WERI-Rb-1 (cell line): ENCODE measurements at places on chromosomes 13 and 19.

GRCh38 chr13:67916650-67917049 lies 686.5 kb upstream of the PCDH9 start:
- no peak for DNase-seq

- no peak for DNase-seq
Observed at GRCh38 chr13:97757807-97758206, 195.7 kb upstream of the IPO5 start.

DNA sequence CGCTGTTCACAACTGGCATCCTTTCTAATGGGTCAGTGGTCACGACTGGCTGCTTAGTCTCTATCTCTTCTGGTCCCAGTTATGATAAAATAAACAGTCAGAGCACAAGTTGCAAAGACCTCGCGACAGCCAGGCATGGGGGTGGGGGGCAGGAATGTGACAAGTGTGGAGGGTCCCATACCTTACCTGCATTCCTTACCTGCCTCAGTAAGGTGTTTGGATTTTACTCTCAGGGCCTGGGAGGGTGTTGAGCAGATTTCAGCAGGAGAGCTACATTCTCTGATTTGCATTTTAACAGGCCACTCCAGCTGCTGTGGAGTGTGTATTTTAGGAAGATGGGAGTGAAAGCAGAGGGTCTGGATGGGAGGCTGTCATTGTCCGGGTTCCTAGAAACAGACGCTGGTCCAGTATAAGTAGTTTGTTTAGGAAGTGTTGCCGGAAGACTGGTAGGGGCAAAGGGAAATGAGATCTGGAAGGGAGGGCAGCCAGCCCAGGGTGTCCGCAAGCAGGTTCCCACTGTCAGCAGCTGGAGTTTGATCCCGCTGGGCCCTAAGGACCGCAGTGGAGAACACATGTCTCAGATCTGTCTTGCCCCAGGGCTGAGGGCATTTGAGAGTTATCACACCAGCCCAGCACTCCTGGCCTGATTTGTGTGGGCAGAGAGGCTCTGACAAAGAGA lies 920.0 kb downstream of the UQCRFS1 start:
- no peak for DNase-seq

- no peak for DNase-seq
Observed at GRCh38 chr19:40026597-40026970, 29.4 kb downstream of the ZNF780B start.

- no peak for DNase-seq
Observed at GRCh38 chr13:20803180-20803965, 29.6 kb upstream of the EEF1AKMT1 start.

GRCh38 chr13:21426238-21426637 lies 32.9 kb downstream of the ZDHHC20 start:
- no peak for DNase-seq

DNA sequence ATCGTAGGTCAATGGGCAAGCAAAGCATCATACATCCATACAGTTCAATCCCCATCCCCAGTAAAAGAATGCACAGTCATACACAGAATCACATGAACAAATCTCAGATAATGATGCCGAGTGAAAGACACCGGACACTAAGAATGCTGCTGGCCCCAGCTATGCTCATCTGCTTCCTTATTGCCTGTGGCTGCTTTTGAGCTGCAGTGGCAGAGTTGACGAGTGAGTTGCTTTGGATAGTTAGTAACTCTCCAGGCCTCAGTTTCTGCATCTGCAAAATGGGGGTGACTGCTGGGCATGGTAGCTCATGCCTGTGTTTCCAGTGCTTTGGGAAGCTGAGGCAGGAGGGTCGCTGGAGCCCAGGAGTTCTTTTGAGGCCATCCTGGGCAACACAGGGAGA lies 12.9 kb upstream of the NFIC start:
- no peak for DNase-seq
